D721Med (cell line): ENCODE measurements at places on chromosomes 5 and 9.

- DNase-seq: no peak
Measured at GRCh38 chr9:78663369-78663768, 366.4 kb downstream of the PSAT1 start.

GRCh38 chr5:176812269-176813259 lies 2.2 kb downstream of the UNC5A start:
- DNase-seq: peak; percentile 66

GRCh38 chr5:176543428-176544182 lies 5.5 kb upstream of the CDHR2 start:
- no peak for DNase-seq

DNA sequence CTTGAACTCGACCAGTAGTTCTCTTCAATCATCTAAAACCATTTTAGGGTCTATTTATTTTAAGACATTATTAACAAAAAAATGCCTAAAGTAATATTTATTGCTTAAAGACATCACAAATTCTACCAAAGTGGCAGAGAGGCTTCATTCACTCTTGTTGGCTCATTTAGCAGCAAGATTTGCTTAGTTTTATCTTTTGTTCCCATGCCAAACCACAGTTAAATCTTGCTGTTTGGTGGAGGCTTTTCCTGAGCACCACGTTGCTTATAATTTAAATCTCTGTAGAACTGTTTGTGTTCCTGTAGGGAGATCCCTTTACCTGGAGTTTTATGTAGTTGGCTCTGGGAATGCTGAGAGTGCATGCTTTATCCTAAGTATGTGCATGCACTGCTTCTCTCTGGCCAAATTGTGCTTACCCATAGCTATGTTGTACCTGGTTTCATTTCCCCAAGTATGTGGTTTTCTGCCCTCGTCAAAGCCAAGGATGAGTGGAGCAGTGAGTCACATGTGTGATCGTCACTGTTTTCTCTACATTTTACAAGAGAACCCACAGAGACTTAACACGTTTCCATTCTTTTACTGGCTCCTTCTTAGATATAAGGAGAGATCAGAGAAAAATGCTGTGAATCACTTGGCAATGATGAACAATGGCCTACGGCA lies 42.1 kb upstream of the MAST4 start:
- DNase-seq: no peak

- no peak for DNase-seq
Measured at GRCh38 chr5:117201001-117201400, 626.4 kb upstream of the SEMA6A start.

DNA sequence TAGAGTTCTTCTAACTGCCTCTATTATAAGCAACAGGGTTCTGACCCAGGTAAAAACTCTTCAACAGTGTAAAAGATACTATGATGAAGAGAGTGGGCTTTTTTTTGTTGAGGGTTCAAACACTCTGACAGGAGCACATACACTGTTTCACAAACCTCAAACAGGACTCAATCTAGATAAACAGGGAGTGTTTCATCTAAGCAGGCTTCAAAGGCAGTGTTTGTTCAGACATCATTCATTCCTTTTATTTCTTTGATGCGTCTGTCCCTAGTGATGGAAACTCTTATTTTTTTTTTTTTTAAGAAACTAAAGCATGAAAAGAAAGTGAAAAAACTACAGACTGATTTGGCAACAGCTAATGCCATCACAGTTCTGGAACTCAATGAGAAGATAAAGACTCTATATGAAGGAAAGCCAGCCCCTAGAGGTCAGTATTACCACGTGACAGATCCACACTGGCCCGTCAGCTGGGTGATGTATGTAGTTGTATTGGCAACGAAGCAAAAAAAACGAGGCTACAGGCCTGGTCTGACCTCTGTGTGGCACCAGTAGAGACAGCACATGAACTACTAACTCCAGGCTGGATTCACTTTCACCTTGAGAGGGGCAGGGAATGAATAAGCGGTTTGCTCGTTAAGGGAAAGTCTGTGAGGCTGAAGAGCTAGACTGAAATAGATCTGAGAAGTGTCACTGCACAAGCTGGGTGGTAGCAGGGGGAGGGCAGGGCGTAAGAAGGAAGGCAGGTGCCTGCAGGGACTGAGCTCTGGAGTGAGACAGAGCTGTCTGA lies 172.2 kb downstream of the CCDC192 start:
- DNase-seq: no peak

DNA sequence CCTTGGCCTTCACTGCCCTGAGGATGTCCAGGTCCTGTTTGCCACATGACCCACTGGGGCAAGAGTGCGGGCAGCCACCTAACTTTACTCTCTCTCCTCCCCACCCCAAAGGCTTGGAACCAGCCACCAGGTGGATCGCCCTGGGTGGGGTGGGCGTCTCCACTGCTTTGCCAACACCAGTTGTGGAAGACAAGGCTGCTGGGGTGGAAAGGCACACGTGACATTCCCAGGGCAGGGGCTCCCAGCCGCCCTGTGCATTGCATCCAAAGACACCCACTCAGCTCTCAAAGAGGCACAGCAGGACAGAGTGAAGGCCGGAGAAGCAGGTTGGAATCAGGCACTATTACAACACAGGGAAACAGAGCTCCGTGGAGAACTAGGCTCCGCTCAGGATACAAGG lies 162.2 kb downstream of the OLFM1 start:
- no peak for DNase-seq

GRCh38 chr5:1409381-1410110 lies 35.7 kb downstream of the SLC6A3 start:
- DNase-seq: no peak

GRCh38 chr5:53399926-53400697 lies 80.3 kb upstream of the FST start:
- no peak for DNase-seq

DNA sequence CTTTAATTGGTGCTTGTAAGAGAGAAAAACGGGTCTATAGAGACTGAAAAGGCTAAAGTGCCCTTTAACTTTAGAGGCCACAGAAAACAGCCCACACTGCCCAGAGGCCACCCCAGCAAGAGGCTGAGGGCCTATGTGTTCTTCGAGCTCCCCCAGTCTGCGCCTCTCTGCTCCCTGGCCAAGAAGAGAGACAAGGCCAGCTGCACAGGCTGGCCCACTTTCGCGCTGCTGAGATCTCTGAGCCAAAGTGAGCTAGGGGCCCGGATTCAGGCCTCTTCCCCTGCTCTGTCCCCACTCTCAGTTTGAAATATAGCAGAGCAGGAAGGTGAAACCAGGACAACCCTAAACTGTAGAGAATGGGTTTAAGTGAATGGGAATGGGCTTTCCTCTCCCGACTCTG lies 132.0 kb upstream of the TRIM32 start:
- no peak for DNase-seq

DNA sequence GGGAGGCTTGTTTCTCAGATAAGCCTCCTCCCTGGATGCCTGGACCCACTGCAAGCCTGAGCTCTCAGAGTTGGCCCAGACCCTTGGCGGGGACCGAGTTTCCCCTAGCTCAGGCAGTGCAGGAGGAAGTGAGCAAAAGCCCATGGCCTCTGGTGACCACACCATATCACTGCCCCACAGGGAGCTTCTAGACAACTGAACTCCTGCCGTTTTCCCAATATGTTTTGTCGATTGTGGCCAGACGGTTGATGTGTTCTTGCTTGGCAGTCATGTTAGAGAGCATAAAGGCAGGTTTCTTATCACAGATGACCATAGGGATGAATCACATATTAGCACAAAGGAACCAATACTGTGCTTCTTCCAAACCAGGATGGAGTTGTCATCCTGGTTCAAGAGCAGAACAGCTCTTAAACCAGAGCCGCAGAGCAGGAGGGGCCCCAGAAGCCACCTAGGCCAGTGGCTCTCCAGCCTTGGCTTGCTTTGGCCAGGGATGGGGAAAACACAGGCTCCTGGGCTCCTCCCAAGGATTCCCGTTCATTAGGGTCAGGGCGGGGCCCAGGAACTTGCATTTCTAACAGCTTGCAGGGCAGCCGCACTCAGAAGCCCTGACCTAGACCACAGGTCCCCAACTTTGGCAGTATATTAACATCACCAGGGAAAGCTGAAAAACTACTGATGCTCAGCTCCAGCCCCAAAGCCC lies 113.1 kb upstream of the TBC1D2 start:
- DNase-seq: no peak

GRCh38 chr5:30849931-30850710 lies 343.4 kb upstream of the CDH6 start:
- DNase-seq: no peak

GRCh38 chr5:126869005-126869451 lies 92.1 kb downstream of the LMNB1 start:
- no peak for DNase-seq

- no peak for DNase-seq
Measured at GRCh38 chr9:98922721-98923435, 20.8 kb upstream of the COL15A1 start.

- no peak for DNase-seq
Measured at GRCh38 chr9:135551031-135551430, 5.1 kb downstream of the OBP2A start.

DNA sequence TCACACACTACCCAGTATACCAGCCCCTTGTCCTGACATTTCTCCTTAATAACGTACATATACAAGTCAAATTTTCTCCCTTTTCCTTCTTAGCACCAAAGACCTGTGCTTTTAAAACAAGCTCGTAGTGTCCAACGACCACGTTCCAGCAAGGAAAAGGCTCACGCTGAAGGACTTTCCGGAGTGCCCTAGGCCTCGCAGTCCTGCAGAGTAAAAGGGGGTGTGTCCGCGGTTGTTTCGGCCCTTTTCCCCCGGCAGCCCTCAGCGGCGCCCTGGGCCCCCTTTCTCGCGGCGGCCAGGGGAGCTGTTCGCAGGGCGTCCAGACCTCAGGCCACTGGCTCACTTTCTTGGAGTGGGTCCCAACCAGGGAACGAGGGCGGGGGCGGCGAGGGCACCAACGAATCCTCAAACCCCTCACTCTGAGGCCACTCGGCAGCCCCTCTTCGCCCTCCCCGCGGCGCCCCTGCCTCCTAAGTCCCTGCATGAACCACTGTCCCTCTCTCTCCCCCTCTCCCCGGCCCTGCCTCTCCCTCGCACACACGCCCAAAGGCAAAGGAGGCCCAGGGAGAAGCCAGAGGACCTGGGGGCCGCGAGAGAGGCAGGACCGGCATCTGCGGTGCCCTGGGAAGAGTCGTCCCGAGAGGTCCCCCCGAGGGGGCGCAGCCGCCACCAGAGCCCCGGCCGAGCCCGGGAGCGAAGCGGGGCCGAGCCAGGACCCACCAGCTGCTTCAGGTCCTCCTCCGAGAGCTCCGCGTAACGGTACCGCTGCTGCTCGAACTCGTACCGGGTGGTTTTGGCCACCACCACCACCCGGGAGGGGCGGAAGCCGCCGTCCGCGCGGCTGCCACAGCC lies 720 bp downstream of the NADK2 start:
- no peak for DNase-seq

DNA sequence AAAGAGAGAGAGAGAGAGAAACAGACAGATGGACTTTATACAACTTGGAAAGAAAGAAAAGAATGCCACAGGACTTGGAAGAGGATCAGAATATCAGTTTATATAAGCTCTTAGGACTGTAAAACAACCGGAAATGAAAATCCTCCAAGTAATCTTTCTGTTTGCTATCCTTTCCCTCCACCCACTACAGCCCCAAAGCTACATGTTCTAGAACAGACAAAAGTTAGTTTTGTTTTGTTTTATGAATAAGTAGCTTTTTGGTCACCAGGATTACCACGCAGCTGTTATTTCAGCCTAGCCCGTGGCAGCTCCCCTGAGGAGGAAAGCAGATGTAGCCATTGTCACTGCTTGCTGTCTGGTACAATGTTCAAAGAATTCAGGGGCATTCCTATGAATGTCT lies 66.6 kb downstream of the SH3TC2 start:
- no peak for DNase-seq

DNA sequence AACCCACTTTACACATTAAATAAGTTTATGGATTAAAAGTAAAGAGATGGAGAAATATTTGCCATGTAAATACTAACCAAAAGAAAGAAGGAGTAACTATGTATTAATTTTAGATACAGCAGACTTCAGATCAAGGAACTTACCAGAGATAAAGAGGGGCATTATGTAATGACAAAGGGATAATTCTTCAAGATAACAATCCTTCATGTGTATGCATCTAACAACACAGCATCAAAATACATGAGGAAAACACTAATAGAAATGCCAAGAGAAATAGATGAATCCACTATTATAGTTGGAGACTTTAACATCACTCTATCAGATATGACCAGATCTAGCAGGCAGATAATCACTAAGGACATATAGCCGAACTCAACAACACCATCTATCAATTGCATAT lies 149.8 kb upstream of the ANKRD55 start:
- DNase-seq: no peak

- DNase-seq: no peak
Measured at GRCh38 chr5:145403992-145404391, 431.1 kb downstream of the PRELID2 start.

DNA sequence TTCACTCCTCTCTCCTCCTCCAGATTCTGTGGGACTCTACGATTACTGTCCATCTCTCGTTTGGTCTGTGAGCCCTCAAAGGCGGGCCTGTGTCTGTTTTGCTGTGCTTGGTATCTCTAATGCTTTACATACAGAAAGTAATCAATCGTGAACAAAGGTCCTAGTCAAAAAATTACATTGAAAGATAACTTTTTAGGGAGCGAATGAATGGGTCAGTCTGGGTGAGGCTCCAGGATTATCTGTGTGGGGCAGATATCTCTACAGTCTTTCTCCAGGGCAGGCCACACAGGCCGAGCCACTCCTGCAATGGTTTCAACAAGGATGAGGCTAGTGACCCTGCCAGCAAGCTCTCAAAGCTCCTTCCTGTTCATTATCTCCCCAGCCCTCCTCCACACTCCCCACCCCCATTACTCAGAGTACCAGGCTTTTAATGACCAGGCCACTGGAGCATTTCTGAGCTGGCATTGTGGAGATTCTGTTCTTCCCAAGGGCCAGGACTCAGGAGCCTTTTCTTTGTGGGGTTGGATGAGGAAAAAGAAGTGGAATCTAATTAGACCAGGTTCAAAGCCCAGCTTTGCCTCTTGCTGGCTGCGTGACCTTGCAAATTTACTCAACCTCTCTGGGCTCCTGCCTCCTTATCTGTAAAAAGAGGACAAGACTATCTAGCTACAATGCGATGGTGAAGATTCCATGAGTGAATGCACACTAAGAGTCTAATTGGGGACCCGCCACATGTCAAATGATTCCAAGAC lies 10.2 kb downstream of the CORO2A start:
- no peak for DNase-seq

DNA sequence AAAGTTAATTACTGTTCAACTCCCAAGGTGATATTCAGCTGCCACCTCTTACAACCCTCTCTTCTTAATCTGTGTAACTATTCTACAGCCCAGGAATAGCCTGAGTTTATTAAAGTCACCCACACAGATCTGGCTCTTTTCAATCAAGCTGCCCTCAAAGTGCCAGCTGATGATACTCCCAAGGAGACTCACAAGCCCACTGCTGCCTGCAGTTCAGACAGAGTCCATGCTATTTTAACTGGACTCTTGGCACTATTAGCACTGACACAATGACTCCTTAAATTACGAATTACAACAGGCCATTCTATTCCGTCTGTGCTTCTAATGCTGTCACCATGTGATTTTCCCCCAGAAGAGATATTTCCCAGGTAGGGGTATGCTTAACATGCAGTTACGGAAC lies 26.3 kb downstream of the REEP5 start:
- no peak for DNase-seq
